Stimulated activated CD8-positive, alpha-beta memory T cell treated with anti-CD3 and anti-CD28 coated beads, Interleukin-4, amount 100 ng/mL, for 1 hour (primary cell): ENCODE measurements at places on chromosomes 13 and 19.
A peak's percentile ranks its signal among the peaks of the same experiment; 100 is the strongest.

DNA sequence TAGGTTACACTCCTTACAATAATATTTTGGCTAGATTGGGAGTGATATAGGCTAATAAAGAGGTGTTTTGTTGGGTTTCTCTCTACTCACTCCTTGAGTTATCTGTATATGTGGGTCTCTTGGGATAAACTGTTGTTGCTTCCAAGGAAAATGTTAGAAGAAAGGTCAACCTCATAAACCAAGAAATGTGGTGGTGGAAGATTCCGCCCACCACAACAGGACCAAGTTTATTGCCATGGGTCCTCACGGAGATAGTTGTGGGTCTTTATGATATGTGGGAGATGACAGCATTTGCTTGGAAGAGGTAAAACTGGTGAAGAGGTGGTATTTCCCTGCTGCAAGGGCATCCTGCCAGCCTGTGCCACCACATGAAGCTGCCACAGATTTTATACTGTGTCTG is 259.6 kb downstream of the DCLK1 start:
- DNase-seq, result no peak

- DNase-seq, result no peak
These were observed 33.9 kb upstream of the FLT1 start for GRCh38 chr13:28528848-28529247.

GRCh38 chr13:73740666-73741065 is 393.5 kb downstream of the KLF12 start:
- DNase-seq, result no peak

DNA sequence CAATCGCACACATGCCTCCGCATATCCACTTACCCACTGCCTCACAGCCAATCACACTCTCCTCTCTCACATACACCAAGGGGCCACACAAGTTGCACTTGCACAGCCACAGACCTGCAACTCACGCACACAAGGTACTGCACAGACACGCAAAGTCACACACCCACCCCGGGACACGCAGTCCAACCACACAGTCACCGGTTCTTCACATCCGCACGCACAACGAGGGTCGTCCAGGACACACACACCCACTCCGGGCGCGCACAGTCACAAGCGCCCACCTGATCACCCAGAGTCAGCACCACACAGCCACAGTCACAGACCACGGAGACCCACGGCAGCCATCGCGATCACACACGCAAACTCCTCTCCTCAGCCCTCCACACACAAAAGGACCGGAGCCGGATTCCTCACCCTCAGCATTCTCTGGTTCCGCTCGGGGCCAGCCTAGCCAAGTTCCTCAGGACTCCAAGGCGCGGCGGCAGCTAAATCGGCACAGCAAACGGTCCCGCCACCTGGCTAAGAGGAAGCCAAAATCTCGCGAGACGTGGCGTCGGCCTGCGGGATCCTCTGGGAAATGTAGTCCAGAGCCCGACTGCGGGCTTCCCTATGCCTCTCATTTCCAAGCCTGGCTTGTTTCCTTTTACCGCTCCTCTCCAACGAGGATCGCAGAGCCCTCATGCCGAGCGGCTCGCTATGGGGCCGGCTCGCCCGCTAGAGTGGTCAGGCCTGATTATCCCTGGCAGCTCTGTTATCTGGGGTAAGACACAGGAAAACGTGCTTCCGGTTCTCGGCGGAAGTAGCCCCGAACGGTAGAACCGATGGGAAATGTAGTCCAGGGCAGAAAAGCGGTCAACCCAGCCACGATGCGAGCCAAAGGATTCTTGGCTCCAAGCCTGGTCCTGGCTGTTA is at the start of gene ZNF850:
Gene ZNF850 (minus strand): TSS at position 497 of the 912 bp plus-strand sequence. CDS start 10,201 bp downstream, outside the sequence.
- DNase-seq, result peak; percentile 89

- no peak for DNase-seq
These were observed 6.7 kb upstream of the TMPRSS9 start for GRCh38 chr19:2353159-2353886.

- no peak for DNase-seq
These were observed 166.7 kb downstream of the LACC1 start for GRCh38 chr13:44046428-44046827.

DNA sequence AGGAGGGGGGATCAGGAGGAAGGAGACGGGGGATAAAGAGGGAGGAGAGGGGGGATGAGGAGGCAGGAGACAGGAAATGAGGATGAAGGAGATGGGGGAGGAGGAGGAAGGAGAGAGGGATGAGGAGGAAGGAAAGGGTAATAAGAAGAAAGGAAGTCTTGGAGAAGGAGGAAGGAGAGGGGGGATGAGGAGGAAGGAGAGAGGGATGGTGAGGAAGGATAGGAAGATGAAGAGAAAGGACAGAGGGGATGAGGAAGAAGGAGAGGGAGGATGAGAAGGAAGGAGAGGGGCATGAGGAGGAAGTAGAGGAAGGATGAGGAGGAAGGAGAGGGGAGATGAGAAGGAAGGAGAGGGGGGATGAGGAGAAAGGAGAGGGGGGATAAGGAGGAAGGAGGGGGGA is 13.0 kb upstream of the VSTM2B start:
- DNase-seq, result no peak

DNA sequence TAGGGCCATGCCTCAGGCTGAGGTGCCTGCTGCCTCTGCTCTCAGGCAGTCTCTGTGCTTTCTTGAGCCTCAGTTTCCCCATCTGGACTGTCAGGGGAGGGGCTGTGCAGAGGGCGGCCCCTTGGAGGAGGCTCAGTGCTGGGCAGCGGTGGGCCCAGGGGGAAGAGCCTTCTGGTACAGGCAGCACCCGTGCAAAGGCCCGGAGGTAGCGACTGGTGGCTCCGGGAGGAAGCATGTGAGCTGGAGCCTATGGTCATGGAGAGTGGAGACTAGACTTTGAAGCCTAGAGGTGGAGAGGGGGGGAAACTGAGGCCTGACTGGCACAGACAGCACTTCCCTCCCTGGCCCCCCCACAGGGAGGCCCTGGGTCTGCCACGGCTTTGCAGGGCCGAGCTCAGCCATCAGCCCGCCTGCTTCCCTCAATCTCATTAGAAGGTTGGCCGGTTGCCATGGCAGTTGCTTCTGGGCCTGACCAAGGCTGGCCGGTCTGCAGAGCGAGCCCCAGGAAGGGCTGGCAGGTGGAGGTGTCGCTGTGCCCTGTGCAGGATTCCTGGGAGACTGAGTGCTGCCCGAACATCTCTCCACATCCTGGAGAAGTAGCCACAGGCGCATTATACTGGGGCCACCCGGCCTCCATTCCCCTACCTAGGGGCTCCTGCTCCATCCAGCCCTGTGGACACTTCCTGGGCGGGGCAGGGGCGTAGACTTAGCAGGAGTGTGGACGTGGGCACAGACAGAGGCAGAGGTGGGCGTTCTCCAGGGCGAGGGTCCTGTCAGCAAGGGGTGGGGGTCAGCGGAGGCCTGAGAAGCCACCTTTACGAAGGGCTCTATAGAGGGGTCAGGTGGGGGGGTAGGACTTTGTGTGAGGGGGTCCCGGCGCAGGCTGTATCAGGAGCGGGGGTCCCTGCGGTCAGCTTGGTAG is 53.2 kb downstream of the CRTC1 start:
- no peak for DNase-seq

- no peak for DNase-seq
These were observed 11.2 kb downstream of the NAXD start for GRCh38 chr13:110626521-110626920.

GRCh38 chr19:10677751-10678150 is 23.5 kb upstream of the QTRT1 start:
- no peak for DNase-seq

DNA sequence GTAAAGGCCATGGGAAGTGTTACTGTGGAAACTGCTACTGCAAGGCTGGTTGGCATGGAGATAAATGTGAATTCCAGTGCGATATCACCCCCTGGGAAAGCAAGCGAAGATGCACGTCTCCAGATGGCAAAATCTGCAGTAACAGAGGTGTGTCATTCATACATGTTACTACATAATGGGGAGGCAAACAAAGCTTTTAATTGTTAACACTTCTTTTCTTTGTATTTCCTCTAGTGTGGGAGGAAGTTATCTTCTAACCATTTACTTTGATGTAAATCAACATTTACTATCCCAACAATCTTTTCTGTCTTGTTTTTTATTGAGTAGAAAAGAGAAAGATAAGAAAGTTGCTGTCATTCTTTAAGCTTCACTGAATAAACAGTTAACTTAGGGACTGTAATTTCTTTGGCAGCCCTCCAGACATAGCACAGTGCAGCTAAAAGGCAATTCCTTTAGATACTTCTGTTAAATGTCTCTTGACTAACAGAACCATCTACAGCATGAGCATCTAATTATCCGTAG is 126.9 kb downstream of the ITGBL1 start:
- DNase-seq, result no peak

- no peak for DNase-seq
These were observed 1.4 kb downstream of the USP12 start for GRCh38 chr13:27170221-27170515.

DNA sequence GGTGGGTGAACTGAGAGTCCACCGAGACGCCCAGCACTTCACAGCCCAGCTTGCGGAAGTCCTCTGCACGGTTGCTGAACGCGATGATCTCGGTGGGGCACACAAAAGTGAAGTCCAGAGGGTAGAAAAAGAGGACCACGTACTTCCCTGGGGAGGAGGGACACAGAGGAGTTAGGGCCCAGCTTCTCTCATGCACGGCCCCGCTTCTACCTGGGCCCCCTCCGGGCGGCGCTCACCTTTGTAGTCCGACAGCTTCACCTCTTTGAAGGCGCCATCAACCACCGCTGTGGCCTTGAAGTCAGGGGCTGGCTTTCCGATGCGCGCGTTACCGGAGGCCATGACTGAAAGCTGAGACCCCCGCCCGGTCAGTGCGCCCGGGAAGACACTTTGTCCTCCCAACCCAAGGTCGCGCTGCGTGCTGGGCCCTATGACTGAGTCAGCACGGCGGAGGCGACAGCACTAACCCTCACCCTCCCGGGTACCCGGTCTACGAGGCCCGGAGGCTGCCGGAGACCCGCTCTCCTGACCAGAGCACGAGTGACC is 606 bp downstream of the PRDX2 start:
- no peak for DNase-seq

- no peak for DNase-seq
These were observed 303.1 kb downstream of the PCDH9 start for GRCh38 chr13:66926851-66927524.

GRCh38 chr13:26025196-26025595 is 26.6 kb downstream of the SHISA2 start:
- DNase-seq, result no peak

- DNase-seq, result peak; percentile 11
These were observed 1.7 kb upstream of the PNKP start for GRCh38 chr19:49869009-49869483.

GRCh38 chr13:50761406-50761805 is 82.1 kb downstream of the DLEU7 start:
- DNase-seq, result no peak

DNA sequence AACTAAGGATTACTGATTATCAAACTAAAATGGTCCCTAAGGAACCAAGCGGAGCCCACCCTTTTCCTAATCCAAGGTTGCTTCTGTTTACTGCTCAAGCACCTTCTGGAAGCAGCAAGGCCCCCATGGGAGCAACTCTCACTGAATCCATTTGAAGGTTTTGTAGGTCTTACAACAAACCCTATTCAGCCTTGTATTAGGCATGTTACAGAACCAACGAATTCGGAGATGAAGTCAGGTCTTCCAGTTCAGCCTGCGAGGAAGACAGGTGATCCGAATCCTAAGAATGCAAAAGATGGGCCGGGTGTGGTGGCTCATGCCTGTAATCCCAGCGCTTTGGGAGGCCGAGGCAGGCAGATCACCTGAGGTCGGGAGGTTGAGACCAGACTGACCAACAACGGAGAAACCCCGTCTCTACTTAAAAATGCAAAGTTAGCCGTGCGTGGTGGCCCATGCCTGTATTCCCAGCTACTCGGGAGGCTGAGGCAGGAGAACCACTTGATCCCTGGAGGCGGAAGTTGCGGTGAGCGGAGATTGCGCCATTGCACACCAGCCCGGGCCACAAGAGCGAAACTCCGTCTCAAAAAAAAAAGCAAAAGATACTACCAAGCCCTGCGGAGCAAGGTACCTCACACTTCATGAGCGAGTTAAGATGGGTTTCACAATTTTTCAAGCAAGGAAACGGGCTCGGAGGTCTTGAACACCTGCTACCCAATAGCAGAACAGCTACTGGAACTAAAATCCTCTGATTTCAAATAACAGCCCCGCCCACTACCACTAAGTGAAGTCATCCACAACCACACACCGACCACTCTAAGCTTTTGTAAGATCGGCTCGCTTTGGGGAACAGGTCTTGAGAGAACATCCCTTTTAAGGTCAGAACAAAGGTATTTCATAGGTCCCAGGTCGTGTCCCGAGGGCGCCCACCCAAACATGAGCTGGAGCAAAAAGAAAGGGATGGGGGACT is 609 bp downstream of the ZAR1L start:
- DNase-seq, result peak; percentile 28

- no peak for DNase-seq
These were observed 632 bp downstream of the MARK4 start for GRCh38 chr19:45251452-45252354.

GRCh38 chr13:50386541-50387050 is 371.4 kb downstream of the KCNRG start:
- DNase-seq, result no peak

DNA sequence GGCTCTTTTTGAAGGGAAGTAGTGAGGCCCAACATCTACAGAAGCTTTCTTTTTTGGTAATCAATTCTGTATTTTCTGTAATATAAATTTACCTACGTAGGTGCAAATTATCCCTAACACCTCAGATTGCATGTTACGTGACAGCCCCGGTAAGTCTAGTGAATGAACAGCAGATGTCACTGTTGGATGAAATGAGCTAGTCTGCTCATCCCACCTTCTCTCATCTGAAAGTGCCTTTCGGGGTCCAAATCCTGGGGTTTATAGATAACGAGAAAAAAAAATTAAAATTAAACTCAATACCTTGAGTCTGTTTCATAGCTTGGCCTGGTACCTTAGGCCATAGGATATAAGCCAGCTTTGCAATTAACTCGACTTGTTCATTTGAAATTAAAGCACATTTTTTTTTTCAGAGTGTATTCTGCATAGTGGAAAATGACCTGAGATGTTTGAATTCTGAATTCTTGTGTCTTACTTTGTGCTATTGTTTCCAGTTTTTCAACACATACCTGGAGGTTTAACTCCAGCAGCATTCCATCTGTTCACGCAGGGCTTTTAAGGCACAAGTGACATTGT is 548.2 kb downstream of the GPC5 start:
- no peak for DNase-seq

GRCh38 chr19:28443361-28443760 is 769.6 kb downstream of the UQCRFS1 start:
- no peak for DNase-seq

GRCh38 chr19:18009412-18010066 is 1.6 kb downstream of the ARRDC2 start:
- no peak for DNase-seq
